ENCODE measurements at places on chromosomes 1 and 21.
A peak's percentile ranks its signal among the peaks of the same experiment; 100 is the strongest.

DNA sequence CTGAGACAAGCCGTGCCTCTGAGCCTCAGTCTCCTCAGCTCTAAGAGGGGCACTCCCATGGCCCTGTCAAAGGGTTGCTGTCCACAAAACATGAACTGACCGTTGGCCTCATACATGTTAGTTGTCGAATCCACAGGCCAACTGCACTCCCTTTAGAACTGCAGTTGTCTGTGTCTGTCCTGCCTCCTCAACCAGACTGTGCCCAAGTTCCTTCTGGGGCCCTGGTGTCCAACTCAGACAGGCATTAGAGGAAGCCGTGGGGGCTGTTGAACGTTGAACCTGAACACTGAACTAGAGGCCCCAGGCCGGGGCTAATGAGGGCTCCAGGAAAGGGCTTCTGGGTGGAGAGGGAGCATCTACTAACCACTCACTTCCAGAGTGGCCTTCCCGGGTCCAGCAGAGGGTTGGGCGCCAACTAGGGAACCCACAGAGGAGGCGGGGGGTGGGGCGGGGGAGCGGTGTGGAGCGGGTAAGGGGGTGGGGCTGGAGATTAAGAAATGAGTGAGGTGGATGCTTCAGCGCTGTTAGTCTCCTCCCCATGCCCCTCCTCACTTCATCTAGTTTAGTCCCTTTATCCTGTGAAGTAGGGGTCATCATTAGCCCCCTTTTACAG, at the start of gene RAB42:
RAB42 (plus strand) TSS at position 558 of the 613 bp plus-strand sequence. CDS start 247 bp downstream, outside the sequence.
- H3K4me3 ChIP-seq = peak within 1 kb of the TSS; percentile 63
- DNase-seq = no peak
- peak within 1 kb of the TSS; percentile 18 for H3K27ac ChIP-seq
- no peaks in the 10 kb centered on the region for H3K27me3 ChIP-seq
- H3K4me1 ChIP-seq = no peaks in the 10 kb centered on the region

- no peaks in the 10 kb centered on the region for H3K27me3 ChIP-seq
- peaks cover 6% of the 10 kb centered on the region for H3K36me3 ChIP-seq
- H3K4me3 ChIP-seq = no peak overlapping the region
- peak overlapping the region; percentile 73 for H3K27ac ChIP-seq
- peaks cover 18% of the 10 kb centered on the region for H3K4me1 ChIP-seq
These were observed 19.1 kb upstream of the CD101 start for GRCh38 chr1:116982319-116983004.

- peak overlapping the region; percentile 38 for H3K27ac ChIP-seq
- no peak for DNase-seq
- peaks cover 27% of the 10 kb centered on the region for H3K4me1 ChIP-seq
These were observed 258.8 kb downstream of the PLPP3 start for GRCh38 chr1:56320464-56321149.

DNA sequence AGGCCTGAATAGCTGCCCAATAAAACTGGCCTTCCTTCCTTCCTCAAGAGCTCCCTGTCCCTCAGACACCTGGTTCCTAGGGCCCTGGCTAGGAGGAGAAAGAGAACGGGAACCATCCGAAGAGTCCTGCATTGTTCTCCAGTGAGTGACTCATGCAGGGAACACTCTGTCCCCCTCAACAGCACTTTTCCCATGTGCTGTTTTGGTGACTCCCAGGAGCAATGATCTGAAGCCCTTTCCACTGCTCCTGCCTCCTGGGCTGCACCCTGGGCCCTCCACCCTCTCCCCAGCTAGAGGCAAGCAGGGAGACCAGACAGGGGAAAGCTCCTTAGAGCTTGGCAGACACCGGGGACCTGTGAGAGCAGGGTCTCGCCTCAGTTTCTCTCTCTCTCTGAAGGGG, 18.9 kb downstream of the TNNT2 start:
- no peak overlapping the region for H3K4me3 ChIP-seq
- no peak for DNase-seq
- H3K27ac ChIP-seq = no peak overlapping the region
- H3K36me3 ChIP-seq = no peaks in the 10 kb centered on the region

DNA sequence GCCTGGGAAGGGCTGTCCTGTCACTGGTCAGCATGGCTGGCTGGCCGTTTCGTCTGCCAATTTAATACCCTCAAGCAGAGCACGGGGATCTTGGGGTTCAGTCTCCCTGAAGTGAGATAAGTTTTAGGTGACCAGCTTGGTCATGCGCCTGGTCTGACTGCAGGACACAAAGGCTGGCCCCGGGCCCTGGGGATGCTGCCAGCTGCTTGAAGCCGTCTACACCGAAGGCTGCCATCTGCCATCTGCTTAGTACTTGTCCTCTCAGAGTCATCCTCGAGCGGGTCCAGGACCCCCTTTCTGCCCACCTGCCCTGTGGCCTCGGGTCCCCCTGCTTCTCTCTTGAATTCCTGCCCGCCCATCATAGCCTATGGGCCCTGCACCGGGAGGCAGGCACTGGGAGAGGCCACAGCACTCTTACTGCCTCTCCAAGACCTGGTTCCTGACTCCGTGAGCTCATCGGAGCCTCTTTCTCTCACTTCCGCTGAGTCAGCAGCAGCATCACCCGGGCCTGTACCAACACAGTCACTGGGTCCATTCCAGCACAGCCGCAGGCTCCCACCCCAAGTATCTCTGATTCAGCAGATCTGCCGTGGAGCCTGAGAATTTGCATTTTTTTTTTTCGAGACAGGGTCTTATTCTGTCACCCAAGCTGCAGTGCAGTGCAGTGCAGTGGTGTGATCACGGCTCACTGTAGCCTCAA, 7.0 kb downstream of the FBLIM1 start:
- H3K36me3 ChIP-seq = peaks cover 53% of the 10 kb centered on the region
- no peak overlapping the region for H3K4me3 ChIP-seq
- DNase-seq = no peak
- H3K27ac ChIP-seq = no peak overlapping the region
- no peaks in the 10 kb centered on the region for H3K27me3 ChIP-seq

- H3K4me1 ChIP-seq = no peaks in the 10 kb centered on the region
- no peaks in the 10 kb centered on the region for H3K36me3 ChIP-seq
- H3K4me3 ChIP-seq = no peak overlapping the region
These were observed 62.9 kb downstream of the RIPK4 start for GRCh38 chr21:41703857-41704501.

Measured in esophagus muscularis mucosa (tissue), 4 donors.